Effector CD4-positive, alpha-beta T cell (primary cell): ENCODE measurements at places on chromosomes 5 and 9.

DNA sequence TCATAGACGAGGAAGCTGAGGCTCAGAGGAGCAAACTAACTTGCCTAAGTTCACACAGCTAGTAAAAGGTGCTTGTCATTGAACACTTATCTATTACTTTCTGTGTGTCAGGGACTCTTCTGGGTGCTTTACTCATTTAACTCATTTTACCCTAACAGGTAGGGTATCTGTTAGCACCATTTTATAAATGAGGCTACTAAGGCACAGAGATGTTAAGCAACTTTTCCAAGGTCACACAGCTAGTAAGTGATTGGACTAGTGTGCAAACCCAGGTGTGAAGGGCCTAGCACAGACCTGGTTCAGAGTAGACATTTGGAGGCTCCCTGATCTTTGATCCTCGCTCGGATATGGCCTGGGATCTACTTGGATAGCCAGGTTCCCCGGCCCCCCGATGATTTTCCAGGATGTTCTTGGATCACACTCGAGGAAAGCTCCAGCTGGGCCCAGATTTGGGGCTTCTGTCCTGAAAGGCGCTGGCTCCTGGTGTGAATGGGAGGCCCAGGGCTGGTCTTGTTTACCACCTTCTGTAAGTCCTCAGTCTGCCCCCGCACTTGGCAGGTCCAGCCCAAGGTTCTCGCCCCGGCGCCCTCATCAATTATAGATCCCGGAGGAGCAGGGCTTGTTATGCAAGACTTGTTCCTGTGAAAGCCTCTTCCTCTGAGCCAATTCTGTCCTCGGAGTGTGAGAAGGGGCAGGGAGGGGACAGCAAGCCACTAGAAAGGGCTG, 37.5 kb downstream of the GSN start:
- DNase-seq = no peak

- no peak for DNase-seq
These were observed 307.3 kb upstream of the MPDZ start for GRCh38 chr9:13586587-13587374.

DNA sequence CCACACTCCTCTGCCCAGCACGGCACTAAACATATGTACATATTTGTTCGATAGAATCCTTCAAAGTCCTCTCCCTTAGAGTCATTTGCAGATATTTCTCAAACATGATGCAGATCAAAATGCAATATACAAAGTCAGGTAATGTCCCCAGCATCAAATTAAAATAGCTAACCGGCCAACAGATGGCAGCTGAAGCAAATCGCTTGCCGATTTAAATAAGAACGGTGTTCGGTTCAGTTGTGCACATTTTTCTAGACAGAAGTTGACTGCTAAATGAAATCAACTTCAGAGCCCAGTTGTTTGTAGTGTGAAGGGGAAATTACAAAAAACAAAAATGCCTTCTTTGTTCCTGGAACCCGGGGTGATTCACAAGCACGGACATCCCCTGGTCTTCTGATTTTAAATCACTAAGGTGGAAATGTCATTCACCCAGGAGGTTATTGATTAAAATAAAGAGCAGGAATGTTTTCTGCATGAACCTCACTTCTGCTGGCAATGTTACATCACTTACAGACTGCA, 219.2 kb downstream of the EBF1 start:
- no peak for DNase-seq

DNA sequence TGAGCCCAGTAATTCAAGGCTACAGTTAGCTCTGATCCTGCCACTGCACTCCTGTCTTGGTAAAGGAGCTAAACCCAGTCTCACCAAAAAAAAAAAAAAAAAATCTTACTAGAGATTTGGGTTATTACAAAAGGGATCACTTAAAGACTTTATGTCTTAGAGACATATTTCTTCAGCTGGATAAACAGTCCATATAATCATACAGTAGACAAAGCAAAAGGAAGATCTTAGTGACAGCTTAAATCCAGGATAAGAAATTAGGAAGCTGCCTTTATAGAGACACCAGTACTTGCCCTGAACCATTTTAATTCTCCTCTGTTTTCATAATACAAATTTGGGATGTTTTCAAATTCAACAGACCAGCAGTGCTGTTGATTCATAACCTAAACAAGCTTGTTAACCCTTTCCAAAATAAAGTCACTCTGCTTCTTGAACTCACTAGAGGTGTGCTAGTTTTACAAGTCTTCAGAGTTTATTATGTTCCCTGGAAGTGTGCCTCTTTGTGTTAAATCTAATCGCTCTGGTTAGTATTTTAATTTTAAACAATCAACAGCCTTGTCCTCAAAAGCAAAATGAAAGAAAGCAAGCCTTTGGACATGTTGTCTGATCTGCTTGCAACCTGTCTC, 255.5 kb downstream of the ARRDC3 start:
- no peak for DNase-seq

GRCh38 chr5:141686648-141687416, 4.8 kb upstream of the ARAP3 start:
- DNase-seq = no peak

DNA sequence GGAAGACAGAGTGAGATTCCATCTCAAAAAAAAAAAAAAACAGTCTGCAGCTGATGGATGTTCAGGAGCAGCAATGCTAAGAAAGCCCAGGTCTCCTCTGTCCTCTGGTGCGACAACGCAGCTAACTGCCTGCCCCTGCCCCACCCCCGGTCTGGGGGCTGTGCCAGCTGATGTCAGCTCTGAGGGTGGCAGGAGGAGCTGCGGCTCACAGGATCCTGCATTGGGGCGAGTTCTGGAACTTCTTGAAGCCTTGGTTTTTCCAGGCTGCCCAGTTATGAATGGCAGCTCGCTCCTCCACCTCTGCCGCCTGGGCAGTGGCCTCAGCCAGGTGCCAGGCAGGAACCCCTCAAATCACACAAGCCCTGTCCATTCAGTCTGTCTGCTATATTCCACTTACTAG, 113.5 kb downstream of the ROR2 start:
- no peak for DNase-seq

- no peak for DNase-seq
These were observed 15.9 kb downstream of the PTAR1 start for GRCh38 chr9:69743930-69744329.
